Activated CD4-positive, CD25-positive, alpha-beta regulatory T cell (primary cell): ENCODE measurements at places on chromosomes 12 and 14.

- DNase-seq: no peak
Observed at GRCh38 chr12:6373022-6373787, 2.2 kb downstream of the SCNN1A start.

- no peak for DNase-seq
Observed at GRCh38 chr12:113239288-113239771, 18.1 kb downstream of the TPCN1 start.

DNA sequence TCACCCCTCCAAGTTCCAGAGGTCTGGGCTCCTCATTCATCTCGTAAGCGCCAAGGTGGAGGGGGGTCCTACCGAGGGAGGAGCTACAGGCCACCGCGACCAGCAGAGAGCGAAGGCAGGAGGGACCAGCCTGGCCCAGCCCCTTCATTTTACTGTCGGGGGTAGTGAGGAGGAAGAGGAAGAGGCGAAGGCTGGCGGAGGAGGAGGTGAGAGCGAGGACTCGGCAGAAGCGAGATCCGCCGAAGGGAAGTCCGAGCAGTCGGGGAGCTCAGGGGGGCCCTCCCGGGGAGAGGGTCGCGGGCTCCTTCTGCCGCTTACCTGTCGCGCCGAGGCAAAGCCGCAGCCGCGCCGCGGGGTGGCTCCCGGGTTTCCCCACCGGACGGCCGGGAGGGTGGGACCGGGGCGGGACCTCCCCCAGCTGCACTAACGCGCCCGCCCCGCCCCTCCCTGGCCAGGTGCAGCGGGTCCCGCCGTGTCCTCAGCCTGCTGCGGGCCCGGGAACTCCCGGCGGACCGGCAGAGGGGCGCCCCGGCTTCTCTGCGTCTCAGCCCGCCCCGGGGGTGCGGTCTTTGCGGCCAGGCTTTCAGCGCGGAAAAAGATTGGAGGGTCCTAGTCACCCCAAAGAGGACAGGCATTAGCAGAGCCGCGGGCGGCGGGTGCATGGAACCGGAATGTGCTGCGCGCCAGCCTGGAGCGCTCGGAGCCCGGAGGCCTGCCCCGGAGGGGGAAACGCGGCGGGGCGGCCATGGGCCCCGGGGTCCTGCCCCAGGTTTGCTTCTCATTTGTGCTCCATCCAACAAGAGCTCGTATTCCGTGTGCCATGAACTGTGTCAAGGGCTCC, at the start of gene GALNT6:
Gene GALNT6, minus strand, starts transcription at position 124 of the 841 bp plus-strand sequence. CDS start 11,625 bp downstream, outside the sequence.
- DNase-seq: peak; percentile 48

DNA sequence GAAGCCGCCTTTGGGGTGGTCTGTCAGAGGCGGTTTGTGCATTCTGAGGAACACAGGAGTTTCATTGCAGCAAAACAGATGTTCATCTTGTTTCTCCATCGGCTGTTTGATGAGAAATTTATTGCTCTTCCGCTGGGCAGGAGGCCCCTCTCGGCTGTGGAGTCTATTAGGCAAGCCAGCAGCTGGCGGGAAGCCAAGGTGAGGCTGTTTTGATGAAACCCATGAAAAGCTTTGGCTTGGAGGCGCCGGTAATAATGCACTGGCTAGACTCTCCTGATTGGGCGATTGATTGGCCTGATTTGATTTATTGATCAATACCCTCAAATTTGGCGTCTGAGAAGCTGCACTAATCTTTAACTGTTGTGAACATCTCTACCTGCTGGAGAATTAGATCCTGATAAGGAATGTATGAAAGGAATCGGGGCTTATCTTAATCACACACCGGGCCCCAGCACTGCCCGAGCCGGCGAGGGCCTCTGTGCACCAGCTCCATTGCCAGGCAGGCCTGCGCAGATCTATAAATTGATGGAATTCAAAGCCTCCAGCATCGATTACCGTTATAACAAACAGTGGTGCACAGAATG, 187.7 kb downstream of the PHETA1 start:
- DNase-seq: no peak

DNA sequence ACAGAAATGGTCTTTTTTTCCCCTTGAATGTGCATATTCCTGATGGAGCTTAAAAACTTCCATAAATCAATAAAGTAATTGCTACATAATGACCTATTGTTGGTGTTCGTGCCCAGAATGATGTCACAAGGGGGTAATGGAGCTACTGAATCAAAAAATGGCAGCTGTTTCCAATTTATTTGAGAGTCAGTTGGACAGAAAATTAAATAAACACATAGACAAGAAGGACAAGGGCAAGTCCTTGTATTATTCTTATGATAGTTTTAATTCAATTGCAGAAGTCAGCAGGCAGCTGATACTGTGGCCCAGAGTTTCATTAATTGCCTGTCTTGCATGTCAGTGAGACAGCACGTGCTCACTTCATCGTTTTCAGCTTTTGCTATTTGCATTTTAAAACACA, 473.5 kb downstream of the ETNK1 start:
- no peak for DNase-seq

DNA sequence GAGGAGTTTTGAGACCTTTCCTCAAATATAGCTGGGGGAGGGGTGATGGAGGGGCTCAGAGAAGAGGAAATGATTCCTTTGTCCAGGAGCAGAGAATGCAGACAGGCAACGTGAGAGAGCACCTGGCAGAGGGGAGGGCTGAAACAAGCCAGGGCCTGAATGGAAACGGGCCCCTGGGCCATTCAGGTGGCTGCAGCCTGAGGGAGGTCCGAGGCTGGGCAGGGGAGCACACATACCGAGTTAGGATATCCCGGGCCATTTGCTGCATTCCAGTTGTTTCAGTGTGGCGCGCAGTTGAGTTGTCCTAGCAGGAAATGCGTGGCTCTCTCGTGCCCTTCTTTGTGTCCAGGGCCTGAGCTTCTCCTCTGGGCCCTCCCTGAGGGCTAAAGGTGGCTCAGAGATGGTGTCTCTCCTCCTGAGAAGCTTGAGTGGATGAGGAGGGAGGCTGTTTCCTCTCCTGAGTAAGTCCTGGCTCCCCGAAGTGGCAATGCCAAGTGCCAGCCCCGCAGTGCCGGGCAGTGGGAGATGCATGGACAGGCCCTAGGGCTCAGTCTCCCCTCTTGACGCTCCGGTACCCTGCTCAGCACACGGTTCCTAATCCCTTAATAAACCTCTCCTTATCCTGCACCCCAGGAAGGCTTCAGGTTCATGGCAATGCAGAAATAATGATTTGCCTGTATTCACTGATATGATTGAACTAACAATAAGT, 85.5 kb upstream of the VRK1 start:
- DNase-seq: no peak

GRCh38 chr12:53068811-53069585, 10.2 kb downstream of the SPRYD3 start:
- no peak for DNase-seq

DNA sequence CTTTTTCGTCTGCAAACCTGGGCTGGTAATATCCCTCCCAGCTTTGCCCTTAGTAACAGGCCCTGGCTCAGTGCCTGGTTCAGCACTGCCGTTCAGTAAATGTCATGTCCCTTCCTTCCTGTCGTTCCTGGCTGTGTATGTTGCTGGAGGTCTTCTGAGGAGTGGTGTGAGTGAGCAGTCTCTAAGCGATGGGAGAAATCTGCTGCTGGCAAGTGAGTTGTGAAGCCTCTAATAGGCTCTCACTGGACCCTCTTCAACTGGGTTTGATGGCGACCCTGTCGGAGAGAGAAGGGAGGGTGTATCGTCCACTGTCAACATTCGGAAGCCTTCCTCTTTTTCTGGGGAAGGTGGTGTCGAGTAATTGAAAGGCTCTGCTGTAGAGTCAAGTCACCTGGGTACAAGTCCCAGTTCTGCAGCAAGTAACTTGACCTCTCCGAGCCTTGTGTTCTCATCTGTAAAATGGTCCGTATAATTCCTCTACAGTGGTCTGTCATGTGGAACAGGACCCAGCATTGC, 62.8 kb downstream of the HRK start:
- DNase-seq: no peak

GRCh38 chr12:112838731-112839130, 47.2 kb downstream of the RPH3A start:
- DNase-seq: no peak

DNA sequence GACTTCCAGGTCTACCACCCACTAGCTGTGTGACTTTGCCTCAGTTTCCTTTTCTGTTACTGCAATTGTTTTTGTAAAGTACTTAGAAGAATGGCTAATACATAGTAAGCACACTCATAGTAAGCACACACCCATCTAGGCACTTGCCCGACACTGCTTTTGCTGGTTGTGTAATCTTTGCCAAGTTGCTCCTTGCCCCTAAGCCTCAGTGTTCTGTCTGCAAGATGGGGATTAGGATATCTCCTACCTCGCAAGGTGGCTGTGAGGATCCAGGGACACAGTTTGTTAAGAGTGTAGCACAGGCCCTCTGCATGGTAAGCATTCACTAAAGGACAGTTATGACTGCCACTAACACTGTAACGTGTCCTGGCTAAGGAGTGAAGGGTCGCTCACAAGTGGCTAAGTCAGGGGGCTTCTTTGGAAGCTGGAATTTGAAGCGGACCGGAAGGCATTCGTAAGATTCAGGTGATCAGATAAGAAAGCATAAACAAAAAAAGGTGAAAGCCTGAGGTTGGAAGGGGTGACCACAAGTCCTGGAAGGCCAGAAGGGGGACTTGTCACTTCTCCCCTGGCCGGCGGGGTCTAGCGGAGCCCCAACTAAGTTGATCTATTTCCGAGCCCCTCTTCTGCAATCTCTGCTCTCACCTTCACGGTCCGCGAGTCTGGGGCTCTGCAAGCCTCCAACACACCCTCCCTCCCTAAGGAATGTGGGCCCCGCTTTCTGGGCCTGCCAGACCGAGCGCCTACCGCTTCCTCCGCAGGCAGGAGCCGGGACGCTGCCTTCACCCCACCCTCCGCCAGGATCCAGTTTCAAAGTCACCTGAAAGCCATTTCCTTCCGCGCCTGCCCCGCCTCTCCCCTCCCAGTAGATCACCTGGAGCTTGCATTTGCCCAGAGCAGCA, 1.5 kb upstream of the PLEKHG3 start:
- DNase-seq: no peak

DNA sequence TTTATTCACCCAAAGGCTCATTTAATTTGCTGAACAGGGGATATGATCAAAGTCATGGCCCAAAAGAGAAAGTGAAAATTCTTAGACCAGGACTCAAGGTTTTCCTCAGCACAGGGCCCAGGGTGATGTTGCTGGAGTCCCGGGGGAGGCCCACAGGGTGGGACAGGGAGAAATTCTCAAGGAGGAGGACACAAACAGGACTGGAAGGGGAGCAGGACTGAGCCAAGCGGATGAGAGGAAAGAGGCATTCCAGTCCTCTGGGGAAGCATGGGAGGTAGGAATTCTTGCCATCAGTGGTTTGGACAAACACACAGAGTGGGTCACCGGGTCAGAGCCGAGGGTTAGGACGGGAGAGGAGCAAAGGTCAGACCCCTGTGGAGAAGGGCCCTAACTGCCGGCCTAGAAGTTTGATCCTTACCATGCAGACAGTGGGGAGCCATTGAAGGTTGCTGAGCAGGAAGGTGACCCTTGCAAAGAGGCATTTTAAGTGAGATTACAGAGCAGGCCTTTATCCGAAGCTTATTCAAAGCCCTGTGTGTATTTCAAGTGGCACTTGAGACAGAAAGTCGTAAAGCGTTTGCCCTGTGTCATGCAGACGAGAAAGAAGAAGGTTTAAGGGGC, 68.4 kb upstream of the PTGR2 start:
- no peak for DNase-seq

- no peak for DNase-seq
Observed at GRCh38 chr12:39327510-39327909, 115.4 kb downstream of the KIF21A start.

- no peak for DNase-seq
Observed at GRCh38 chr14:60561845-60562746, 53.1 kb downstream of the SIX6 start.

DNA sequence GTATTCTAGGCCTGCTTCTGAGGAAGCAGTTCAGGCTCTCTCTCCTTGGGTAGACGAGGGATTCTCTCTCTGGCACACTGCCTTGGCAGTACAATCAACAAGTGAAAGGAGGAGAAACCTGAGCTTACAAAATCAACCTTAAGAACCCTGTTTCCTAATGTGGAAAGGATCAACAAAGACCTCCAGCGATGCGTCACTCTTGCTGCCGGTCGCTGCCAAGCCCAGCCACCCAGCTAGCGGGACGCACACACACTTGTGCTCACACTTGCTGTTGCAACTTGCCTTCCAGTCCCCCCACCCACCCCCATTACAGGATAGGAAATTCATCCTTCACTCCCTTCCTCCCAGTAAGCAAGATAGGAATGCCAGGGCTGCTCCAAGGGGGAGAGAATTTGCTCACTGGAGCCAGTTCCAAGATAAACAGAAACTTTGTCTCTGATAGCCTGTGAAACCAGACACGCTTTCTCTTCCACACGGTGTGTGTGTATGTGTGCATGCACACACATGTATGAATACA, 144.3 kb downstream of the BCL11B start:
- no peak for DNase-seq
